ENCODE measurements at places on chromosomes 2 and 18.

DNA sequence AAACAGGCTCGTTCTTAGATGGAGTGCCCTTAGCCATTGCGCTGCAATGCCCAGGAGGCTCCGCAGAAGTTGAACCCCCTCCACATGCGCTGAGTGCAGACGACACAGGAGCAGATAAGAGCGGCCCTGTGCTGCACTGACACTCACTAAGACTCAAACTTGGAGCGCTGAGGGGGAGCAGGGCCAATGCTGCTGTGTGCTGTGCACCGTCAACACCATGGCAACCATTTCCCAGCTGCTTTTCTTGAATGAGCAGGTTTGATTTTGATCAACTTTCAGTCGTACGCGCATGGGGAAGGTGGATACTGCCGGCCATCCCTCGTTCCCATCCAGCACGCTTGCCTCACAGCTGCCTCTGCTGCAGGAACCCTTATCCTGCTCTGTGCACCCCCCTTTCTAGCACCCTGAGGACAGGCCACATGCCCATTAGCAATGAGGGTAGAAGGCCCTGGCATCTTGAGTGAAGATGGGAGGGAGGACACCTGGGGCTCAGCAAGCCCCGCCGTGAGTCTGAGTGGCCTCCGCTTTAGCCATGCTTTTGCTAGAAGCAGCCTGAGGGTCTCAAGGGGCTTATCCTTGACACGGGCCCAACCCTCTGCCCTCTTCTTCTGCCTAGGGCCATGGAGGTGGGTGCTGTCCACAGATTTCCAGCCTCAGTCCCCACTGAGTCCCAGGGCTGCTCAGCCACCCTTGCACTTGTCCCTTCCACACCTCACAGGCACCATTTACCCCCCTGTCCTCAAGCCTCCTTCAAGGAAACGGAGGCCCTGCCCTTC is 271.9 kb downstream of the PHLPP1 start:
- DNase-seq: no peak

- no peak for DNase-seq
Observed at GRCh38 chr2:165787334-165787733, 6.7 kb downstream of the GALNT3 start.

- DNase-seq: no peak
Observed at GRCh38 chr18:47490882-47491281, 239.4 kb upstream of the SKOR2 start.

- DNase-seq: no peak
Observed at GRCh38 chr18:2030647-2031046, 540.7 kb downstream of the METTL4 start.

DNA sequence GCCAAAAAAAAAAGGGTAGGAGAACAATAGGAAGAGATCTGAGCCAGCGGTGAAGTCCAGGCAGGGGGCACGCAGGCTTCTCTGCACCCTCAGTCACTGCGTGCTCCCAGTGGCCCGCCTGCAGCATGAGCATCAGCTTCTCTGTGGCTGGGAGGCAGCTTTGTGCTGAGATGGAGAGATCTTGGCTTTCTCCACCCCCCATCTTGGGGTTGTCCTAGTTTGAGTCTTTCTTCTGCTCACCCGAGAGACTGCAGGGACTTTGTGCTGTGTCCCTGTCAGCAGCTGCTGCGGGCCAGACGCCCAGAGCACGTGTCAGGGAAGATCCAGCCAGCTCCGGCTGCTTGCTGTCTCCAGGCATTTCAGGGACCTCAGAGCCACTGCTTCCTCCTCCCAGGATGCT is 20.3 kb downstream of the TRAPPC12 start:
- no peak for DNase-seq

DNA sequence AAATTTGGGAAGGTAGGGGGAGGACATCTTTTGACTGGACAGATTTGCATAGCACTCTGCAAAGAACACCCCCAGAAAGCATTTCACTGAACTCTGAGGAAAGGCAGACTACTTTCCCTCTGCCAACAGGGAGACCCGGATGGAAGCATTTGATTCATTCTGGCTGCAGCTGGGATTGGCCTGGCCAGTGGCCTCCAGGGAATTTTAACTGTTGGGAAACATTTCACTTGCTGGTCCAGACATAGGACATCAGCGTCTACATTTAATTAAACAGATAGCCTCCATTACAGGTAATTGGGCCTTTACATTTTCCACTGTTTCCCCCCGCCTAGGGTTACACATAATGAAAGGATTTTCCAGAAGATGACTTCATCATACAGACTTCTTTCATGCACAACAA is 92.8 kb downstream of the MARCHF4 start:
- DNase-seq: no peak

GRCh38 chr18:9743200-9744016 is 35.3 kb downstream of the RAB31 start:
- DNase-seq: no peak

- no peak for DNase-seq
Observed at GRCh38 chr2:178005756-178006155, 66.8 kb downstream of the PDE11A start.

DNA sequence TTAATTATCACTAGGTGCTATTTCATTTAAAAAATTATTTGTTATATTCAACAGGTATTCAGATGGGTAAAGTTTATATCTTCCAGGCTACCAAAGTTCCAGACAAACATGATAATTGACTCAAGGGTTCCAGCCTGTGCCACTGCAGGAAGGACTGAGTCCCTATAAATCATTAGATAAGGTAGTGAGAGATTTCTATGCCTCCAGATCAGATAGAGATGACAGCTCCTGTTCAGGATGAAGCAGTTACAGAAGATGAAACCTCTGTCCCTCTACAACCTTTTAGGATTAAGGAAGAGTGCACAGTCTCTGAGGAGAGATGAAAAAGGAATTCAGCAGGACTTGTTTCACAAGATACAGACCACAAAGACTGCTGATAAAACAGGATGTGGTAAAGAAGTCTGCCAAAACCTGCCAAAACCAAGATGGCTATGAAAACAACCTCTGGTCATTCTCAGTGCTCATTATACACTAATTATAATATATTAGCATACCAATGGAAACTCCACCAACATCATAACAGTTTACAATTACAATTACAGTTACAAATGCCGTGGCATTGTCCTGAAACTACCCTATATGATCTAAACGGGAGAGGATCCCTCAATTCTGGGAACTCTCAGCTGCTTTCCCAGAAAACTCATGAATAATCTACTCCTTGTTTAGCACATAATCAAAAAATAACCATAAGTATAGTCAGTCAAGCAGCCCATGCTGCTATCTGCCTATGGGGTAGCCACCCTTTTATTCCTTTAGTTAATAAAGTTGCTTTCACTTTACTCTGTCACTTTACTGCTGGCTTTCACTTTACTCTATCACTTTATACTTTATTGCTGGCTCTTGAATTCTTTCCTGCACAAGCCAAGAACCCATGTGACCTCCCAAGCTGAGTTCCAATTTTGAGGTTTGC is 288.5 kb downstream of the PDE11A start:
- no peak for DNase-seq

DNA sequence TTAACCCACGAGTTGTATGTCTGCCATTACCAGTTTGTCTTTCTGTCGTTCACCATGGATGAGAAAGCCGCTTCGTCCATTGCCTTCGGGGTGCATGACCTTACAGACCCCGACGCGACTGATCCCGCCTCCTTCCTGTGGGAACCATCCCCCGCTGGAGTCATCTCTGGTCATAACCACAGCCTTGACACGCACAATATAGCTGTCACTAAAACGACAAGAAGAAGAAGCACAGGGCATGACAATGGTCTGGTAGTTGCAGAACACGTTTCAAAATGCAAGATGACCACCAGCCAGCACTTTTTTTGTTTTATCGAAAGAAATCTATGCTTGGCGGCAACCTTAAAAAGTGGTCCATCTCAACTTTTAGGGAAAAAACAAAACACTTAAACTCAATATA is 87.7 kb downstream of the SPRED2 start:
- DNase-seq: no peak

GRCh38 chr2:71888751-71889445 is 258.8 kb downstream of the CYP26B1 start:
- DNase-seq: no peak

DNA sequence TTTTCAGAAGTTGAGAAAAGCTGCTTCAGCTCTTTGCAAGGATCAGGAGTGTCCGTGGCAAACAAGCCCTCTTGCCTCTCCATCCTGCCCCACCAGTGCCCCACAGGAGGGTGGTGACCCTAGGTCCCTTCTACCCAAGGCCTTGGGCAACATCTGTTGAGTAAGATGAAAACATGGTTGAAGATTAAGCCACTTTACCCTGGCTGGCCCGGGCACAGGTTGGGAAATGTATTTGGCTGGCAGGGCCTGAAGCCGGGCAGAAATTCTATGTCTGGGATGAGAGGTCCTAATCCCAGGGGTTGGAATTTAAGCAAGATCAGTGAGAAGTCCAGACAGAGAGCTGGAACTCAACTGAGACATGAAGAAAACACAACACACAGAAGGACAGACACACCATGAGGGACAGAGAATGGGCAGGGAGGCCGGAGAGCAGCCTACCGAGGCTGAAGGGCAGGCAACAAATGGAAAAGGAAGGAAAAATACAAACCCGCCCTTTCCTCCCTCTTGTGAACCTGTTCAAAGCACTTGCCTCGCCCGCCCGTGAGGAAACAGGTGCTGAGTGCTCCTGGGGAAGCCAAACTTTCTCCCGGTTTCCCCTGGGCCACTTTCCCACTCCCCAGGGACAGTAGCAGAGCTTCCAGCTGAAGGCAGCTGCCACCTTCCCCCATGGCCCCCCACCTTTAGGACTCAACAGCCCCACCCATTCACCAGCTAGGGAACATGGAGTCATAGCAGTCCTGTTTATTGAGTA is 86.1 kb downstream of the TNS1 start:
- no peak for DNase-seq

DNA sequence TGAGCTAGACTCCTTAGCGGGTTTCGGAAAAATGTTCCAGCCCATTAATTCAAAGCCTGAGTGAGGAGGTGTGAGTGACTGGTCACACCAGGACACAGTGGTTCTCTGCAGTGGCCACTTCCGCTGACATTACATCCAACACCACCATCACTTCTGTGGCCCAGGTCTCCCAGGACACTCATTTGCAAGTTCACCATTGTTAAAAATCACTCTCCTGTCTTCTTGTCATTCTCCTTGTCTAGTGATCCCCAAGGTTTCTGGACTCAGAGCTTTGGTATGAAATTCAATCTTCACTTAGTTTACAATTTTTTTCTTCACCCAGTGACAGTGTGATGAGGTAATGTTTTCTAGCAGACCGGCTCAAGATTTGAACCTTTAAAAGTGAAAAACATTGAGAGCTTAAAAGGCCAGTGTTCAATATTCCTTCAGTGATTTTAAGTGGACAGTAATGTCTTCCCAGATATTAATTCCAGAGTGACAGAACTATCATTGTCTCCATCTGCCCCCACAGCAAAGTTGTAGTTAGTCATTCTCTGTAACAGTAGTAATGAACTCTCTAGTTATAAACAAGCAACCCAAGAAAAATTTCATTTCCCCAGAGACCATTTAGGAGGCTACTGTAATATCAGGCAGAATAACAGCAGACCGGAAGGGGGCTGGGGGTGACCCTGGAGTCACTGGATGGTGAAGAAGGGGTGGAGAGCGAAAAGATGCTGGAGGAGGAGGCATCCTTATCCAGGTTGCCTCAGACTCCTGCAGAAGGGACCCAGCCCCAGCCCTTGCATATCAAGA is 164.9 kb downstream of the GFPT1 start:
- DNase-seq: no peak

GRCh38 chr2:189534854-189535832 is 45.4 kb downstream of the SLC40A1 start:
- DNase-seq: no peak

DNA sequence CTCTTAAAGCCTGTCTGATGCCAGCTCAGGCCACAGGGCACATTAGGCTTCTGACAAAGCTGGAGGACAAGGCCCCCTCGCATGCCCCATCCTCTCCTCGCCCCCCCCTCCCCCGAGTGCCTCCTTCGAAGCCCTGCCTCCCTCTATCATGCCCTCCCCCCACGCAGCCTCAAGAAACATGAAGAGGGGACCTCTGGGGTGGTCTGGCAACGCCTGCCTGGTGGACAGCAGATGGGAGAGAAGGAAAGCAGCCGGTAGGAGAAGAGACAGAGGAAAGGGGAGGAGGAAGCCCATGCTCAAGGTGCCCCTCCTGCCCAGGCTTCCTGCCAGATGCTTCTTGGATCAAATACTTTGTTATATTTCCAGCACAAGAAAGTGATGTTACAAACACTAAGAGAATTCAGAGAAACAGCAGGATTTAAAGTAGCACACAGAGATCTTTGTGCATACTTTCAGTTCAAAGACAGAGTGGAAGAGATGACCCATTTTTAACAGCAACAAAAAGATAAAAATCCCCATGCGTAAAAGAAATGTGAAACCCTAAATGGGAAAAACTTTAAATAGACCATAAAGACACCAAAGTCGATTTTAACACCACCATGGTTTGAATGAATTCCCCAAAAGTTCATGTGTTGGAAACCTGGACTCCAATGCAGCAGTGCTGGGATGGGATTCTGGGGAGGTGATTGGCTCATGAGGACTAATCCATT is 19.0 kb downstream of the BOK start:
- DNase-seq: no peak

Data from DMS79 treated with DMSO at 0.1 percent for 48 hours (cell line).